Caki2 (cell line): ENCODE measurements at places on chromosomes 16 and 17. TPM values are rescaled to one million over a fixed set of nuclear protein-coding genes. Genes with fewer than 3 reads are reported as not detected.

The ST6GALNAC1 gene
- total RNA-seq = not detected in 2 replicates

GRCh38 chr17:78919861-78920450 lies 5.2 kb downstream of the TIMP2 start:
- DNase-seq = no peak

The SNAI3 gene
- 0.88 TPM in 1 of 2 replicates, not detected in the other for total RNA-seq

The RAB34 gene
- 394 and 482 TPM in 2 replicates for total RNA-seq

DNA sequence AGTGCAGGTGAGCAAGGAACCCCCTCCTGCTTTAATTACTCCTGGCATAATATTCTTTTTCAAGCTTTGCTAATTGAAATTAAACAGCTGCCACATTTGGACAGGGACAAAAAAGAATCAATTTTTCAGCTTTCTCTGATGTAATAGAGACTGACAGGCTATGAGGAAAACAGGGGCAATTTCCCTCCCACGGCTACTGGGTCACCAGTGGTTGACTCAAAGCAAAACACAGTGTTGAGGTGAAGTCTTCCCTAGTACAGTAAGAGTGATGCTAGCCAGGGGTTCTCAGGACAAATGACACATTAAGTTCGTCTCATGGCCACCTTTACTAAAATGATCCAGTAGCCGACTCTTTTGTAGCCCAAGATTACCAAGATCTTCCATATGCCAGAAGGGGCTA lies 38.6 kb upstream of the PMFBP1 start:
- DNase-seq = no peak

GRCh38 chr16:90011908-90012501 lies 7.3 kb downstream of the DBNDD1 start:
- DNase-seq = no peak

GRCh38 chr17:17066021-17066420 lies 23.8 kb downstream of the MPRIP start:
- DNase-seq = no peak
